ENCODE measurements at places on chromosomes 16 and 17.

- peak; percentile 35 for DNase-seq
Measured at GRCh38 chr17:68533887-68534694, 21.9 kb downstream of the PRKAR1A start.

DNA sequence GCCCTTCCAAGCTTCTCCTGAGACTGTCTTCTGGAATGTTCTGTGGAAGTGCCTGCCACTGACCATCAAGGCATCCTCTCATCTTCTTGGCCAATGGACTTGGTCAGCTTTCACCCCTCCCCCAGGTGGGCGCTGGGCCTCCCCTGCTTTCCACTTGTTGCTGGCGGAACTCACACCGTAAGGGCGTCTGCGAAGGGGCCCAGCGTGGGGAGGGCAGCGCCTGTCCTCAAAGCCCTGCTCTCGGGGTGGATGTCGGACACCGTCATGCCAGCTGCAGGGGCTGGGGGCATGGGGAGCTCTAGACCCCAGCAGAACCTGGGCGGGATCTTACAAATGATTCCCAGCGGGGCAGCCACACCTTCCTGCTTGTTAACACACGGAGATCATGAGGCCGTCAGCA, 11.6 kb upstream of the ZFPM1 start:
- DNase-seq, result no peak

- DNase-seq, result no peak
Measured at GRCh38 chr17:74670329-74670728, 42.4 kb downstream of the CD300LF start.

DNA sequence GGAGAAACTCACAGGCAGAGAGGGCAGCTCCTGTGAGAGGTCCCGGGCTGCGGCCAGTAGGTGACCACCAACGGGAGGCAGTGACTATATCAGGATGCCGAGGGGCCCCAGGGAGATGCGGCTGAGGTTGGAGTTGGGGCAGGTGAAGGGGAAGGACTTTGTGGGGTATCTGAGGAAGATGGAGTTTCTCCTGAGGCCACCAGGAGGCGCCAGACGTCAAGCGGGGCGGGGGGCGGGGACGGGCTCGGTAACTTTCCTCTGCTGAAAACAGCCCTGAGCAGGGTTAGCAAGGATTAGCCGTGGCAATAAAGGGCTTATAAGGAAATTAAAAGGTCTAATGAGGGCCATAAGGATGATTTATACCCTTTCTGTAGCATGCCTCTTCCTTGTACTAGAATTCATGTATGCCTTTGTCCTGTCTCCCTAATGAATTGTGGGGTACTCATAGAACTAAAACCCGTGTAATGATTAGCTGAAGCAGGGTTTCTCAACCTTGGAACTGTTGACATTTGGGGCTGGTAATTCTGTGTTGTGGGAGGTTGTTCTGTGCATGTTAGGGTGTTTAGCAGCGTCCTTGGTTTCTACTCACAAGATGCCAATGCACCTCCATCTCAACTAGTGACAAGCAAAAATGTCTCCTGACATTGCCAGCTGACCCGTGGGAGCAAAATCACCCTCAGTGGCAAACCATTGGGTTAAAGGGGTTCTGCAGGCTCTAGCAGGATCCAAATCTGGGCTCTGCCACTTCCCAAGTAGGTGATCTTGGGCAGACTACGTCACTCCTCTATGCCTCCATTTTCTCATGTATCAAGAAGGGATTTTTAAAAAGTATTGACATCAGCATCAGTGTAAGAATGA, 74.8 kb upstream of the GRIN2A start:
- peak; percentile 44 for DNase-seq

DNA sequence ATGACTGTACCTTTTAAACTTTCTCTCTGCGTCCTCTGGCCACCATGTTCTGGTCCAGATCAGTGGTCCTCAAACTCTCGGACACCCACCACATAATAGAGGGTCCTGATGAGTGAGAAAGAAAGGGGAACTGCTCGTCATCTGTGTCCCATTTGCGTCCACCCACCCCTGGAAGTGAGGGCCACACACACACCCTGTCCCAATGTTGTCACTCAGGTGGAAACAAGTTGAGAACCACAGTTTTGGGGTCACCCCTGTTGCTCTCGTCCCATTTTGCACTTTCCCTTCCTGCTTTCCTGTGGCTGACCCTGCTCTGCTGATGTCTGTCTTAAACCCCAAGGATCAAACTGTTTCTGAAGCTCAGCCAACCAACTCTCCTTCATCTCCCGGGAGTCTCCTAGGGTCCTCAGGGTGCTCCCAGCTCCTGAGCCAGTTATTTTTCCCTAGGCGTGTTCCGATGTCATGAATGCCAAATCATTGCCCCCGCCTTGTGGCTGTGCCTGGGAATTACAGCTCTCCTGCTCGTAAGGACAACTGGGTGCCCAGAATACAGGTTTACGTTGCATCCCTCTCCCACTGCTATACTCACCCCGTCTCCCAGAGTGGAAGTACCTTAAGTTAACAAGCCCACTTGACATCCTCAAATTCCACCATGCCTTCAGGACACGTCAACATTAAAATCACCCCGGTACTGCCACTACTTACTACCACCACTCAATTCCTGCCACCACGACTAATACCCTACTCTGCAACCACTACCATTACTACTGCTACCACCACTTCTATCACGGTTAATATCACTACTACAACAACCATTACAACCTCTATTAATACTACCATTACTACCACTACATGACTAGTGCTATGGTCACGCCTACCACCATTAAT, 26.0 kb upstream of the HNF1B start:
- DNase-seq, result peak; percentile 52

DNA sequence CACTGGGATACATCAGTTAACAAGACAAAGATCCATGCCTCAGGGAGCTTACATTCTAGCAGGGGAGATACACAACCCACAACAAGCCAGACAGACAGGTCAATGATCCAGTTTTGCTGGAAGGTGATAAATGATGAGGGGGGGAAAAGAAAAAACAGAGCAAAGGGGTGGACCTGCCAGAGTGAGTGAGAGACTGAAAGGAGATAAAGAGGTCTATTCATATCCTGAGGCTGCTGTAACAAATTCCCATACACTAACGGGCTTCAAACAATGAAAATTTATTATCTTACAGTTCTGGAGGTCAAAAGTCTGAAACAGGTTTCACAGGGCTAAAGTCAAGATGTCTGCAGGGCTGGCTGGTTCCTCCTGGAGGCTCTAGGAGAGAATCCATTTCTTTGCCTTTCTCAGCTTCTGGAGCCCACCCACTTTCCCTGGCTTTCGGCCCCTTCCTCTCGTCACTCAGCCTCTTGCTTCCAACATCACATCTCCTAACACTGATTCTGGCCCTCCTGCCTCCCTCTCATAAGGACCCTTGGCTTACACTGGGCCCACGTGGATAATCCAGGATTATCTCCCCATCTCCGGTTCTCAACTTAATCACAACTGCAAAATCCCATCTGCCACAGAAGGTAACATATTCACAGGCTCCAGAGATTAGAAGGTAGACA, 81.5 kb downstream of the GAS7 start:
- DNase-seq, result no peak

GRCh38 chr16:72552654-72553053, 380.7 kb upstream of the PMFBP1 start:
- DNase-seq, result no peak

DNA sequence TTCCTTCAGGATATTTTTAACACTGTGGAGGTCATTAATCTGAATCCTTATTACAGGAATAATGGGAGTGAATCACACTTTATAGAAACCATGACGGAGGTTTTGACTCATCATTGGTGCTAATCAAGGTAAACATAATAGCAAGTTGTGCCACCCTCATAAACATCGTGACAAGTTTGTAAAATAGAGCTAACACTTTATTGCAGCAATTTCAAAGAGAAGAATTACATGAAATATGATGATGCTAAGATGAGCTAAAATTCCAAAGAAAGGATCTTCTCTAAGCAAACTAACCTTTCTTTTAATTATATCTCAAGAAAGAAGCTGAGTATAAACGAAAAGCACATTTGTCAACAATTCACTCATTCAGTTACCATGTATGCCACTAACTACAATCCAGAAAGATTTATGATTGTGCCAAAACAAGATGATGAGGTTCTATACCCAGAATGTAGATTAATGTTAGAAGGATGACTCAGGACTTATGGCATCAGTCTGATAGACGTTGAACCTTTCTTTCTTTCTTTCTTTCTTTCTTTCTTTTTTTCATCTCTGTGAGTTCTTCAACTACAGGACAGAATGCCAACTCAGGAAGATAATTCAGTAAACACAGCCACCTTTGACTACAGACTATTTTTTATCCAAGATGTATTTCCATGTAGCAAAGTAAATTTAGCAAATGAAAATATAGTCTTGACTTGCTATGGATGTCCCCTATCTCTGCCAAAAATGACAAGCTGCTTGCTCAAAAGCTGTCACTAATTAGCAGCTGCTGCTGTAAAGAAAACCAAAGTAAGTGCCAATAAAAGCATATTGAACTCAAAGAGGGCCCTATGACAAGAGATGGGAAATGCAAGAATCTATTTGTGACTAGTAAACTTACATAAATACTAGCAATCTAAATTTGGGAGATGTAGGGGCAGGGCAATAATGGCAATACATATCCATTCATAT, 23.3 kb downstream of the STAT5B start:
- peak; percentile 53 for DNase-seq

GRCh38 chr17:13212860-13213259, 195.0 kb upstream of the ELAC2 start:
- no peak for DNase-seq

DNA sequence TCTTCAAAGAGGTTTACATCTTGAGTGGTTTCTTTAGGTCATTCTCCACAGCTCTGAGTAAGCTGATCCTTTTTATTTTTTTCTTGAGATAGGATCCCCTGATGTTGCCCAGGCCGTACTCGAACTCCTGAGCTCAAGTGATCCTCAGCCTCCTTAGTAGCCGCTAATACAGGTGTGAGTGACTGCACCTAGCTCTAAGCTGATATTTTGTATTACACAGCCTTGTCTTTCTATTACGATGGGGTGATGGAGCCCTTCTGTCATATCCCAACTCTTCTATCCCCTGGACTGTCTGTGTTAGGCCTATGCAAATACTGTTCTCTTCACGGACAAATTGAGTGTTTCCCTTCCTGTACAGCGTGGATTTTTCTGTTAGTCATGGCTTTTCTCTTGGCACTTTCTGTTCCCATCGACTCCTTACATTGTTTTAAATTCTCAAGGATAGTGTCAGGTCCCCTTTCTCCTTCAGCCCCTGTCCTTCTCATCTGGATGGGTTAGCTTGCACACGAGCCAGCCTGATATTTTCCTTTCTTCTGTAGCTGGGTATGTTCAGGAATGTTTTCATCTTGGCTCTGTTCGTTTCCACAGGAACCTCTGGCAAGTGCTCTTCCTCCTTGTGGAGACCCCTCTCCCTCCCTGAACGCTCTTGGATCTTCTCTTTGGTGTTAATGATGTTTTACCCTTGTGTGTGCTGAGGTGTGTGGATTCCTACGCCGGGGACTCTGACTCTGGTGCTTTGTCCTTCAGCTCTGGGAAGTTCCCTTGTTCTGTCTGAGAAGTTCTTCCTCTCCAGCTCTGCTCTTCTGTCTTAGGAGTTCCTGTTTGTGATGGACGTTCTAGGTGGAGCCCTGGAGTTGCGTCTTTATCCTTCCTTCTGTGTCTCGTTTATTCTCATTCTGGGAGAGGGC, 2.3 kb downstream of the BANP start:
- DNase-seq, result no peak
